ENCODE measurements at places on chromosomes 2 and 18.

GRCh38 chr18:2219706-2220105, 351.6 kb downstream of the METTL4 start:
- DNase-seq: no peak

DNA sequence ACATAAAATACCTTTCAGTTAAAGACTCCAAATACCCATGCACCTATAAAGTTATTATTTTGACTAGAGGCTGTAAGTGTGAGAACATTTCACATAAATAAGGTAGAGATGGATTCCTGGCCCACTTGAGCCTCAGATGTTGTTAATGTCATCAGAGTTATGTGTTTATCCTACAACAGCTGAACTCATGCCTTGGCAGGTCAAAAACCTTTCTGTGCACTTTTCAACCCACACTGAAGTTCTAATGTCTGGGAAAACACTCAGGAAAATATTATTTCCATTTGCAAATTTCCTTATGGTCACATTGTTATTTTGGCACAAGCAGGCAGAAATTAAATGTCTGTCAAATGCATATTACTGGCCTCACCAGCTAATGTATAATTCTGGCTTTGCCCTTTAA, 209.2 kb downstream of the LNPK start:
- DNase-seq: no peak

DNA sequence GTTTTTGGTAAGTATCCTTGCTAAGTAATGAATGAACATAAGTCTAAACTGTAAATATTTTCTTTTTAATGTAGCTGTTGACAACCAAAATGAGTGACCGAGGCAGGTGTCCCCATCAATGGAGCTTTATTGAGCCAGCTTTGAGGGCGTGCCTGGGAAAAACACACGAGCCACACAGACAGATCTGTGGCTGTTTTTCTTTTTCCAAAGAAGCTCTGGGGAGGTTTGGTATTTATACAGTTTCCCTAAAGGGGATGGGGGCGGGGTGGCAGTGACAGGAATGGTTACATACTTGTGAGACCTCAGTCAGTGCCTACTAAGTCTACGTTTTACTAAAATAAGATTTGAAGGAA, 11.2 kb downstream of the DBI start:
- no peak for DNase-seq

DNA sequence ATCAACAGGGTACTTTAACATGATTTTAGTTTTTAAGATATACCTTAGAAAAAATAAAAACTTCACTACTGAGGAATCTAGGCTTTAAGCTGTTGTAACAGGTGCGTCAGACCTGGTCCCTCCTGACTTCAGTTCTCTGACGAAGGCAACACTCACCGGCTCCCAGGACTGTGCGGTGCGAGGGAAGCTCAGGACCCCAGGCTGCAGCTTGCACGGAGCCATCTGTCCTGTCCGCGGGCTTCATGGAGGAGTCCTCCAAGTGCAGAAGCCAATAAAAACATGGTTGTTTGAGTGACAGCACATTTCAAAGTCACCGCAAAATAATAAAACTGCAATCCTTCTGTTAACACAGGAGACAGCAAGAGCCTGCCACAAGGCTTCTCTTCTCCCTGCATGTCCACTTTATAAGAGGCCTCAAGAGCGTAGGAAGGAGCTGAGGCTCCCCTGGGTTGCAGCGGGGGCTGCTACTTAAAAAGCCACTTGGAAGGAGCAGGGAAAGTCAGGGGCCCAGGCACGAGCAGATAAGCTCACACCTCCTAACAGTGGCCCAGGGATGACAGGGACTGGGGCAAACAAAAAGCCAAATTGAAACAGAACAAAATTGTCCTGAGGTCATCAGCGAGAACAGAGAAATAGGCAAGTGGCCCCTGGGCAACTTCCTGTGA, 4.6 kb downstream of the HJURP start:
- no peak for DNase-seq

- DNase-seq: no peak
Measured at GRCh38 chr2:188475945-188476344, 184.3 kb downstream of the GULP1 start.

- no peak for DNase-seq
Measured at GRCh38 chr2:65374575-65374974, 57.8 kb downstream of the SPRED2 start.

GRCh38 chr2:156480376-156480775, 44.2 kb downstream of the GPD2 start:
- no peak for DNase-seq

- no peak for DNase-seq
Measured at GRCh38 chr2:6937157-6937556, 19.9 kb downstream of the RNF144A start.

- no peak for DNase-seq
Measured at GRCh38 chr2:1421731-1422130, 8.5 kb downstream of the TPO start.
